Stimulated activated CD4-positive, alpha-beta T cell treated with anti-CD3 and anti-CD28 coated beads, Interleukin-4, amount 100 ng/mL, for 4 hours (primary cell): ENCODE measurements at places on chromosomes 11 and 22.

DNA sequence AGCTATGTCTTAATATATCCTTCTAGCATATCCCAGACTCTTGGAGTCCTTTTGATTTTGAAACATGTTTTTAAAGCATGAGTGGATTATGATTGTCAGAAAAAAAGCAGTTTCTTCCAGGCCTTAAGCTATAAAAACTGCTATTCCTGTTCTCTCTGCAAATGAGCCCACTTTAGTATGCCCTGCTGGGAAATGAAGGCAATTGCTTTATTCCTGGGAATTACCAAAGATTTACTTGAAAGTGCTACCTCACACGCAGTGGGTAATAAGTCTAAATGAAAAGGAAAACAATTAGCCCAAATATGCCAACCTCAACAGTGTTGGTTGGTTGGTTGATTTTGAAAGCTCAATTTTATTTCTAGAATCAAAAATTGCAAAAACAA is 17.2 kb upstream of the RCN1 start:
- no peak for DNase-seq

- no peak for DNase-seq
Observed at GRCh38 chr11:73176145-73176873, 34.2 kb upstream of the FCHSD2 start.

GRCh38 chr11:126639692-126640091 is 284.2 kb downstream of the ST3GAL4 start:
- no peak for DNase-seq

DNA sequence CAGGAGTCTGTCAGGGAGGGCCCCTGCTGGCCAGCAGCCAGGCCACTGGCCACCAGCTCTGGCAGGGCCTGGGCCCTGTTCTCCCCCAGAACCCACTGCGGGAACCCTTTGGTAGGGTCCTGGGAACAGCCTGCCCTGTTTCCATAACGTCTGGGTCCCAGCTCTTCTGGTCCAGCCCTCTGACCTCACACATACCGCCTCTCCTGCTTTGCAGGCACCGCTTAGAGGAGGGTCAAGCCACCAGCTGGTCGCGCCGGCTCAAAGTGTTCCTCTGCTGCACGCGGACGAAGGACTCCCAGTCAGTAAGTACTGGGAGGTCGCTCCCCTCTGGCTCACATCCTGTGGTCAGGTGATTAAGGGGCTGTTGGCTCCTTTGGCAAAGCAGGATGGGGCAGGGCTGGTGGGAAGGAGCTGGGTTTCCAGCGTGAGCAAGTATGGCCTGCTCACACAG is 26.6 kb upstream of the MYRF start:
- no peak for DNase-seq

DNA sequence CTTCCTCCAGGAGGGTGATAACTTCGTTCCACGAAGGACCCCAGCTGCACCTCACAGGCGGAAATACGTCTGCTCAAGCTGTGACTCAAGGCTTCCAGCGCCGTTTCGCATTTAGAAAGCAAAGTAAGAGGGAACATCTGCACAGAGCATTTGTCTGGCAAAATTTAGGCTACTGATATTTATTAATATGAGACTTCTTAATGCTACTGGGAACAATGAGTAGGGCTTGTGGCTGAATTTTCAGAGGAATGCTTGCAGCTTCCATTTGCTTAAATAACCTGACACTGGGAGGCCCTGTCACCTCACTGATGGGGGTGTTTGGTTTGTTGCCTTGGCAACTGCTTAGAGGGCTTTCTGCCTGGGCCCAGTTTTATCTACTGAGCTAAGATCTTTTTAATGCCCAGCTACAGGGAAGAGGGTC is 14.7 kb upstream of the ST14 start:
- no peak for DNase-seq

DNA sequence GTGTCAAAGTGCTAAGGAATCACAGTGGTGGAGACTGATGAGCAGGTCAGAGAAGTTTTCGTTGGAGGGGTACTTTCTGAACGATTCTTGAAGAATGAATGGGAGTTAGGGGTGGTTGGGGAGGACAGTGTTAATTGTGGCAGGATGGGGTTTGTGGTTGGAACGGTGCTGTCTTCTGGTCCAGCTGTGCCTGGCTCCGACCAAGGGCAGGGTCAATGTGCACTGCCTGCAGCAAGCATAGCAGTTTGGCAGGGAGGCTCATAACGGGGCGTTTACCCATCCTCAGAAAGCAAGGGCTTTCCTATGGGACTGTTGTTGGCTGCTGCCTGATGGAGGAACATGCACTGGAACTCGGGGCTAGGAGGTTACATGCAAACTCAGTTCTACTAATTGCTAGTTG is 265.8 kb downstream of the KIRREL3 start:
- DNase-seq, result no peak

DNA sequence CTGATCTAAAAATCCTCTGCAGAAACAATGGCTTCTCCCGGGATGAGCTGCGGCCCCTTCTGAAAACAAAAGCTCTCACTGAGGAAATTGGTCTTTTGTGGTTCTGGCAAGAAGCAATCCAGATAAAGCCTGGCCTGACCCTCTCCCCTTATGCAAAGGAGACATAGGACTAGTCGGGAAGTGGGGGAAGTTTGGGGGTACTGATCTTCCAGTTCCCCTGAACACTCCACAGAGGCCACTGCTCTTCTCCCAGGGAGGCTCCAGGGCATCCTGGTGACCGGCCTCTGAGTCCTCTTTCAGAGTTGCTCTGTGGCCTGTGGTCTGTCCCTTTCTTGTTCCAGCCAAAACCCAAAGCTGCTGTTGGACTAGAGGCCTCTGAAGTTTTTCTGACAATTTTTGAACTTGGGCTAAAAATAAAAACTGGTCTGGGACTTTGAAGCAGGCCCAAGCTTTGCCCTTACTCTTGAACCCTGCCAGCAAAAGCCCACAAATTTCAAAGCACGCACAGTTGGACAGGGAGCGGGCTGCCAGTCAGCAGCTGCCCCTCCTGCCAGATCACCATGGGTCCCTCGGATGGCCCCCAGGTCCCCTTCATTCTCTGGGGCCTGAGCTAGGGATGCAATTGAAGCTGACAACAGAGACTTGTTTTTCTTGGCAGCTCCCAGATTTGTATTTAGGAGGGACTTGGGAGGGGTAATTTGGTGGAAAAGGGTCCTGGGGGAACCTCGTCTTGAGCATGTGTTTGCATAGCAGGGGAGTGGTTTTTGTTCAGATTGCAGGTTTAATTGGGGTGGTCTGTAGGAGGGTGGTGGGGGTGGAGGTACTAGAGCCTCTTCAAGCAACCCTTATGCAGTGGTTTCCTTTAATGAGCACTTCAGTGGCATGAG is 381.6 kb upstream of the CADM1 start:
- DNase-seq, result no peak

GRCh38 chr11:84906995-84907394 is 720.1 kb downstream of the DLG2 start:
- DNase-seq, result no peak

DNA sequence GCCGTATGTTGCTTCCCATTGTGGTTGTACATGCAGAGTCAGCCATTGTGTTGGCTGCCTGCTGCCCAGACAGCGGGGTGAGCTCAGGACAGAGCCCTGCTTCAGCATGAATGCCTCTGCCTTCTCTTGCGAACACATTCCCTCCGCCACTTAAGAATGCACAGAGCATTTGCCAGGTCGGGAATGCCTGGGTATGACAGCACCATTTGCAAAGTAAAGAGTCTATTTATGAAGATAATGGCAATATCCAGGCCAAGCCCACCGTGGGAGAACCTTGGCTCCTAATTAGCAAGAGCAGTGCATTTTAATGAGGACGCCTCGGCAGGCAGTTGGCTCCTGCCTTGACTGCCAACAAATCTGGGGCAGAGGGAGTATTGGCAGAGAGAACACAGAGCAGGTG is 62.5 kb upstream of the SORL1 start:
- no peak for DNase-seq

- DNase-seq, result no peak
Observed at GRCh38 chr22:31244943-31245451, 32.9 kb downstream of the LIMK2 start.

DNA sequence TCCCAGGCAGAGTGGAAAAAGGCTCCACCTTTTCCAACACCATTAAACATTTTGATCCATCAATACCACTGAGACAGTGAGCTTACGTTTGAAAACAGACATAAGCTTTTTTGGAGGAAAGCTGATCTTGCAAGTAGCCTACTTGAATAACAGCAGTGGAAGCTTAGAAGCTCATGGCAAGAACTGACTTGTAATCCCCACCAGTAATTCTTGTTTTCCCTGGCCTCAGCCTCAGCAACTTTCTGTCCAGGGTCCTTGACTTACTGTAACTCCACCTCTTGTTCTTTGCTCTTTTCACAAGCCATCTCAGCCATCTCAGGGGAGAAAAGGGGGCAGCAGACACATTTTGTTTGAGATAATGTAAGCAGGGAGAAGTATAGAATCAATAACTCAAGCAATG is 12.3 kb upstream of the MPZL2 start:
- no peak for DNase-seq

DNA sequence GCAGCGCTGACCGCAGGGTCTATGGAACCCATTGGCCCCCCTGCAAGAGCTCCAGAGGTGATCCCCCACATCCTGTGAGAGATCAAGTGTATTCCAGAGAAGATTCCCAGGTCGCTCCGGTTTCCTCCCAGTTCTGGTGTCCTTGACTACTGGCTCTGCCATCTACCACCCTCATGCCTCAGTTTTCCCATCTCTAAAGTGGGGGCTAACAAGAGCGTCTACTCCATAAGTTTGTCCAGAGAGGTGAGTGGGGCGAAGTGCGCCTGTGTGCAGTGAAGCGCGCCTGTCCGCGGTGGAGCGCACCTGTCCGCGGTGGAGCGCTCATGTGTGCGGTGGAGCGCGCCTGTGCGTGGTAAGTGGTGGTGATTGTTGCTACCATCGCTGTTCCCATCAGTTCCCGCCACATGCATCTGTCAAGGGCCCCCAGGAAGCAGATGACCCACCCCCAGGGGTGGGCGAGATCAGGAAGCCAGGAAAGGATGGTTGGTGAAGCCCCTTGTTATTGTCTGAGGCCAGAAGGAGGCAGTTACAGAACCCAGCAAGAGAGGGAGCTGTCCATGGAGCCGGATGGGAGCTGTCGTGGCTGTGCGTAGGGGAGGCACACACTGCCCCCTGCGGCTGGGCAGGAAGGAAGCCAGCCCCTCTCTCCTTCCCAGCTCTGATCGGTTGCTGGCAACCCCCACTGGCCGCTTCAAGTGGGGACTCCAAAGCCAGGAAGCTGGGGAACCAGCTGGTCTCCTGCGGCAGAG is 73.2 kb upstream of the FGF3 start:
- no peak for DNase-seq

DNA sequence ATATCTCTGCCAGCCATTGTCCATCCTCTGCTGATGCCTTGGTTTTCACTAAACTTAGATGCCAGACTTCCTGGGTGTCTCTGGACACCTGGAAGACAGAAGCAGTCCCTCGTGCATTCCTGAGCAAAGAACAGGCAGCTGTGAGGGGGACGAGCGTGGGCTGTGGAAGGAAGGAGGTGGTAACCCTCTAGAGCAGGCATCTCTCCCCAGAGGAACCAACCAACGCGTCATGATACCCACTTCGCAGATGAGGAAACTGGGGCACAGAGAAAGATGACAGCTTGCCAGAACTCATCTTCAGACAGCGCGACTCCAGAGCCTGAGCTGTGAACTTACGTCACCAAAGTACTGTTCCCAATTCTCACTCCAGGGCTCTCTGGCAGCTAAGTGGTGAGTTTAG is 123.4 kb downstream of the OPCML start:
- no peak for DNase-seq

DNA sequence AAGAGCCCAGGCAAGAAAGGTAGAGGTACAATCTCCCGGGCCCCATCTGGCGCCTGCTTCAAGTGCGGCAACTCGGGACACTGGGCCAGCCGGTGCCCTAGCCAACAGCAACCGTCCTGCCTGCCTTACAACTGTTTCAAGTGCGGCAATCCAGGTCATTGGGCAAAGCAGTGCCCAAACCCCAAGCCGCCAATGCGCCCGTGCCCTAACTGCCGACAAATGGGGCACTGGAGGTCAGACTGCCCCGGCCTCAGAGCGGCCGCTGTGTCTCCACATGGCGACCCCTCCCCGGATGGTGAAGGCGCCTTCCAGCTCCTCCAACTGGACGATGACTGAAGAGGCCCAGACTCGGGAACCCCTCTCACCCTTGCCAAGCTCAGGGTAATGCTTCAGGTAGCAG is 11.4 kb upstream of the OR56A3 start:
- DNase-seq, result no peak

DNA sequence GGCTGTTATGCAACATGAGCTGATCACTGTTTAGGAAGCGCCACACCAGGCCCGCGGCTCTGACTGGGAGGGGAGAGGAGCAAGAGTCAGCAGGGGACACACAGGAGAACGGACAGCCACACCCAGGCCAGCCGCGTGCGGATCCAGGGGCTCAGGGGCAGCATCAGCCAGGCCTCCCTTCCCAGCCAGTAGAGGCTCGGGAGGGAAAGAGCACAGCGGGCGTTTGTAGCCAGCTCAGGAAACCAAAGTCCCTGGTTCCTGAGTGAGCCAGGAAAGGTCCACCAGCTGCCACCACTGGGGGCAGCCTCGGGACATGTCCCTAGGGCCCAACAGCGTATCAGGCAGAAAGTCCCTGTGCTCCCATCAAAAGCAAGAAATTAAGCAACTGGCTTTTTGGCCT is 71.8 kb upstream of the PITPNB start:
- DNase-seq, result no peak

DNA sequence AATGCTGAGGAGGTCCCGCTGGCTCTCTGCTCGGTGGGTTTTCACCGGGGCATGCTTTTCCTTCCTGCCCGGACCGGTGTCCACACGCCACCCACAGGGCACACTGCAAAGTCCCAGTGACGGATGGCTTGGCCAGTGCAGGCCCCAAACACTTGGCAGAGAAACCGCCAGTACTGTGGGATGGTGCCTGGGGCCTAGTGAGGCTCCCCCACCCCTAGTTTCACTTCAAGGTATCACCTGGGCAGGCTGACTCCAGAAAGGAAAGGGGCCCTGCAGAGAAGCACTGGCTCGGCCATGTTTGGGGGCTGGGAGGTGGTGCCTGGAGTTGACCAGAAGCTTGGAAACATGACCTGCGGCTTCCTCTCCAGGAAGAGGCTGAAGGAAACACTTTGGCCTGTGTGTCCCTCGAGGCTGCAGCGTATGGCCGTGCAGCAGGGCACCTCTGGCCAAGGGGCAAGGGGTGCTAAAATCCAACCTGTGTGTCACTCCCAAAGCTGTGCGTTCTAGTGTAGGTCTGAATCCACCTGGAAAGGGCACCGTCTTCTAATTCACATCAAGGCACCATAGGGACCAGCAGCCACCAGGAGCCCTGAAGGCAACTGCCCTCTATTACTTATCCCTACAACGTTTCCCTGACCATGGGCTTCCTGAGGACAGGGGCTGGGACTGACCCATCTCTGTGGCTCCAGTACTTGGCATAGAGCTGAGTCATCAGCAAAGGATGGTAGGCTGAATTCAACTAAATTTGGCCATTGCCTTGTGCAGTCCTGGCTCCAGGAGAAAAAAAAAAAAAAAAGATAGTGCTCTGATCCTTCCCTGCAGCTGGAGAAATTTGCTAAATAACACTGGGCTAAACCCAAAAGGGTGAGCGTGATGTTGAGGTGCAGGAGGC is 22.6 kb downstream of the TPBGL start:
- DNase-seq, result no peak

DNA sequence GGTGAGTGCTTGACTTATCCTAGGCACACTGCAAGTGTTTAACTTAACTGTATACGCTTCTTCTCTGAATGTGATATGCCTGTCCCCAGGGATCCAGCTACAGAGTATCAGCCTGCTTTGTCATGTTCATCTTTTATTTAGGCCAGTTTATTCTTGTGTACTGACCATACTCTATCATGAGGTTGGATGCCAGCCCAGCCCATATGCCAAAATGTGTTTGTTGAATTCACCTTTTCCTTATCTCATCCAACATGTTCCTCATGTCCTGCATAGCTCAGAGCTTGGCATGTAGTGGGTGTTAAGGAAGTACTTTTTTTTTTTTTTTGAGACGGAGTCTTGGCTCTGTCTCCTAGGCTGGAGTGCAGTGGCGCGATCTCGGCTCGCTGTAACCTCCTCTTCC is 116.2 kb downstream of the NCAM1 start:
- DNase-seq, result no peak

GRCh38 chr22:17337639-17338038 is 31.6 kb upstream of the CECR2 start:
- no peak for DNase-seq
